ENCODE measurements at places on chromosomes 3 and 15.

DNA sequence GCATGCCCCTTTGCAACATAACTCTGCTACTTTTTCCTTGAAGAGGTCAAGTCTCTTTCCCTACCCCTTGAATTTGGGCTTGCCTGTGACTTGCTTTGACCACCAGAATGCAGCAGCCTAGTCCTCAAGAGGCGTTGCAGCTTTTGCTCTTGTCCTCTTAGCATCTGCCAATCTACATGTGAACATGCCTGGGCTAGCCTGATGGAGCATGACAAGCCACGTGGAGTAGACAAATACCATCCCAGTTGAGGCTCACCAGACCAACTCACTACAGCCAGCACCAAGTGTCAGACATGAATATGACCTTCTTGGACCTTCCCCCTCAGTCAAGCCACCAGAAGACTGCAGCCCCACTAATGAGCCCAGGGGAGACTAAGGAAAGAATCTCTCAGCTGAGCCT, 32.9 kb downstream of the AMOTL2 start:
- DNase-seq: peak; percentile 13

DNA sequence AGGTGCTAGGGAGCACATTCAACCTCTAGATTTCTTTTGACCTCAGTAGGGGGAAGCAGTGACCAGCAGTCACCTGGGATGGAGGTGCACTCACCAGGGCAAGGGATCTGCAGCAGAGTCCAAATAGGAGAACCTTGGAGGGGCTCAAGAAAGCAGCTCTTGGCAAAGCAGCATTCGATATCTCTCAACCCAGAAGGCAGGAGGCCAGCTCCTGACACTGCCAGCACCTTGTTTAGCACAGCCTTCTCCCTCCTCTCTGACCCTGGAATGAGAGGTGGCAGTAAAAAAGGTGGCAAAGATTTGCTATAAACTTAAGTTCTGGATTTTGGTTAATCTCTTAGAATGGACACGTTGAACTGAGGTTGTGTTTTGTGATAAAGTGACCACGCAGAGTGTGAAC, 107.9 kb downstream of the AQP9 start:
- no peak for DNase-seq

DNA sequence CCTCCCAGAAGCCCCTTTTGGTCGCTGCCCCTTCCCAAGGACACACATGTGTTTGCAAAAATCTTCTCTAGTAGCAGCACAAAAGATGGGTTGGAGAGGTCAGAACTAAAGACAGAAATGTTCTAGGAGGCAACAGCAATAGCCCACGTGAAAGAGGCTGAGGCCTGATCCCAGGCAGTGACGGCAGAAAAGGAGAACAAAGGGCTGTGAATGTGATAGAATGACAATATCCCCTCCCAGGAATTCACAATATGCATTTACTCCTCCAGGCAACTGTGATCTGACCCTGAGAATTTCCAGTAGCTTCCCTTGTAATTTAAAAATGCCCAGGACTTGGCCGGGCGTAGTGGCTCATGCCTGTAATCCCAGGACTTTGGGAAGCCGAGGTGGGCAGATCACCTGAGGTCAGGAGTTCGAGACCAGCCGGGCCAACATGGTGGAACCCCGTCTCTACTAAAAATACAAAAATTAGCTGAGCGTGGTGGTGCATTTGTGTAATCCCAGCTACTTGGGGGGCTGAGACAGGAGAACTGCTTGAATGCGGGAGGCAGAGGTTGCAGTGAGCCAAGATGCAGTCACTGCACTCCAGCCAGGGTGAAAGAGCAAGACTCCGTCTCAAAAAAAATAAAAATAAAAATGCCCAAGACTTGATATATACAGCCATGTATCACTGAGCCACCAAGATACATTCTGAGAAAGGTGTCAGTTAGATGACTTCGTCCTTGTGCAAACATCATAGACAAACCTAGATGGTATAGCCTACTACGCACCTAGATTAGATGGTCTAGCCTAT, 43.6 kb upstream of the PIAS1 start:
- no peak for DNase-seq

GRCh38 chr15:57743424-57743823, 36.9 kb downstream of the POLR2M start:
- DNase-seq: no peak

- DNase-seq: no peak
Observed at GRCh38 chr3:193305356-193305755, 64.3 kb downstream of the PLAAT1 start.

DNA sequence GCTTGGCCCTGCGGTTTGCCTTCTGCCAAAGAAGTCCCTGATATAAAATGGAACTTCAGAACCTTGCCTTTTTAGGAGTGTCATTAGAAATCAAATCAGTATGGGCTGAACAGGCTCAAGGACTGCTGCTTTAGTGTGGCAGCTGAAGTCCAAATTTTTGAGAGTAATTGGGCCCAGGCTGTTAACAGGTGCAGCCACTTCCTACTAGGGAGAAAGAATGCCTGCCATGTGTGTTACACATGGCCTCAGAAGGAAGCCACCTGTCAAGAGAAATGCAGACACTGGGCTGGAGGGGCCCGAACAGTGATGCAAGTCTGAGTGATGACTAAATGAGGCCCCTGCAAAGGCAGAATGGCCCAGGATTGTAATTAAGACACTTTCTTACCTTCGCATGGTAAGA, 786.7 kb upstream of the CFAP20DC start:
- no peak for DNase-seq

DNA sequence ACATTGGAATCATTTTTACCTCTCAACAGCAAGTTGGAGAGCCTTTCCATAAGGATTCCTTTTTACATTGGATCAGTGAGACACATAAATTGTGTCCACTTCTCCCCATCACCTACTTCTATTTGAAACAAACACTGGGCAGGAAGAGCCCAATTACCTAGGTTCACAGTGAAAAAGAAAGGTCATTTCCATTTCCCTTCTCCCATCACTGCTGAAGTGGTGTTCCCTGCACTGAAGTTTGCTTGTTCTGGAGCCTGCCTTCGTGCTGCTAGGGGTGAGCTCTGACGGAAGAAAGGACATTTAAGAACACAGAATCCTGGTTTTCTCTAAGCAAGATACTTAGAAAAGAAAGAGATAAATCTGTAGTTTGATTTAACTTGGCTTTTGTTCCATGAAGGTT, 123.8 kb upstream of the ZBTB20 start:
- DNase-seq: no peak

DNA sequence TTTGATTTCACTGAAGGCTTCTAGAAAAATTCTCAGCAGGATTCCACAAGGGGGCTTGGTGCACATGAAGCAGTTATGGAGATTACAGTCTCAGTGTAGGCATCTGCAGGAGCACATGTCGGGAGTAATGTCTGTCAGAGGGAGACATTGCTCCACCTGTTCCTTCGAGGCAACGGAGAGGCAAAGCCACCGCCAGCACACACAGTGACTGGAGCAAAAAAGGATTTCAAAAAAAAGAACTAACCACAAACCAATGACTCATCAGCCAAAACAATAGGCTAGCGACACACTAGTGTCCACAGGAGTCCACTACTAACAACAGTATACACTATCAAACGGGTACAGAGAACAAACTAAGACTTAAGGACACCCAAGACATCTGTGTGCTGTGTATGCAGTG, 68.9 kb downstream of the NPTN start:
- no peak for DNase-seq

DNA sequence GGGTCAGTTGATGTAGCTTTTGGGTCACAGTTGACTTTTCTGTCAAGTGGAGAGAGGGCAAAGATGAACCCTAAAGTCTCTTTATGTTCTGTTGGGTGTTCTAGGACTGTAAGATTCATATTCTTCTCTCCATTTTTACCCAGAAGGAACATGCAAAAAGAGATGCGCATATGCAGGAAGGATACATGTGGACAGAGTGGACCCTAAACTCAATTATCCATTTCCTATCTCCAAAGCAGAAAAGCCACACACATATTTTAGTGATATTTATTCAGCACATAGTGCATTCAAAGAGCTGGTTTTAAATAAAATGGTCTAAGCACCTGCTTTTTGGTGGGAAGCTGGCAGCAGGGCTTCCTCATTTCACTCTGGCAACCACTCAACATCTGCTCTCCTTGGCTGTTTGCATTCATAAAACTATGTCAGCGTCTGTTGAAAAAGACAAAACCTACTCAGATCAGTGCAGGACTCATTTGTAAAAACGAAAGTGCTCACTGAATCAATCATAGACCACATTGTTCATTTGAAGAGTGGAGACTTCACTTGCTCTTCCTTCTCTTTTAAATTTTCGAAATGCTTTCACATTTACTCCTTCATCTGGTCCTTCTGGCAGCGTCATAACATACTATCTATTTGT, 96.6 kb downstream of the SEMA6D start:
- DNase-seq: no peak

DNA sequence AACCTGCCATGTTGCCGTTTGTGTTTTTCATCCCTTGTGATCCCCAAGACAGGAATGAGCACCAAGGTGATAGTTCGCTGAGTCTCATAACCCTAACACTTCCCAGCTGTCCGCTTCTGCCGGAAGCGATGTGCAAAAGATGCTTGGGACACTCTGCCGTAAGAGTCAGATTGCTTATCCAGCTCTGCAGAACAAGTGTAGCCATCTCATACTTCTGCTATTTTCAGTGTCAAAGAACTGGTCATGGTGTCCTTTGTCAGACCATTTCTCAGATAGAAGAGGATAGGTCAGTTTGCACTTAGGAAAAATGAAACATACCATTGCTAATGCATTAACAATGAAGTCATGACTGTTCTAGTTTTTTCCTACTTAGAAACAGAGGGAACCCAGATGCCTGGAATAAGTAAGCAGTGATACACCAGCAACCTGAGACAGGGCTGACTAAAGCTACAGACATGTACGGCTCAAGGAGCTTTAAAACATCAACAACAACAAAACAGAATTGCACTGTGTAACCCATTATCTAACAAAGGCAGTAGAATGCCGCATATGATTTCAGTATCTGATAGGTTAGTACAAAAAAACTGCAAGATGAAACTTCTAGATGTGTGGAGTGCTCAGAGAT, 134.0 kb upstream of the IL12A start:
- no peak for DNase-seq

Data from NCI-H510A treated with DMSO at 0.1 percent for 48 hours (cell line).